ENCODE measurements at places on chromosomes 1 and 21.

DNA sequence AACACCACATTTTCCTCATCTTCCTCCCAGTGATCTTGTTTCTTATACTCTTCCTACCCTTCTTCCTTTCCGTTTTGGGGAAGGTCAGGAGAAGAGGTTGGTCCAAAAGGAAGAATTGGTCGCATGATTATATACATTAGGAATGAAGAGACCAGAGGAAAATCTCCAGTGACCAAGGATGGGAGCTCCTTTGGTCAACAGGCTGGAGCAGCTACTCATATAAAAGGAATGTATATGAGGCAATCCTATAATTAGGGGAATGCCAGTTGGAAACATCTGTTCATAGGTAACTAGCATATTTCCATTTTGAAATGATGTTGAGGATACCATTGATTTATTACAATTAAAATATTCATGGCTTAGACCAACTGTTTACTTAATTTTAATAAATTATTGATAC lies 114.5 kb downstream of the LRRC40 start:
- DNase-seq: no peak

GRCh38 chr1:225461533-225462428 lies 33.9 kb upstream of the LBR start:
- DNase-seq: no peak

DNA sequence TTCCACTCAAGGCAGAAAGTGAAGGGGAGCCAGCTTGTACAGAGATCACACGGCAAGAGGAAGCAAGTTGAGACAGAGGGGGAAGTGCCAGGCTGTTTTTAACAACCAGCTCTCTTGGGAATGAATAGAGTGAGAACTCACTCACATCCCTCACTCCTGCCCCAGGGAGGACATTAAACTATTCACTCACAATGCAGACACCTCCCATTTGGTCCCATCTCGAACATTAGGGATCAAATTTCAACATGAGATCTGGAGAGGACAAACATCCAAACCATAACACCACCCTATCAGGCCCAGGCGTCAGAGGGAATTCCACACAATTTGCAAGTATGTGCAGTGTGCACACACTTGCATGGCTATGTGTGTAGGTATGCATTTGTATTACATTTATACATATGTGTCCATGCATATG lies 62.7 kb downstream of the DMAP1 start:
- no peak for DNase-seq

DNA sequence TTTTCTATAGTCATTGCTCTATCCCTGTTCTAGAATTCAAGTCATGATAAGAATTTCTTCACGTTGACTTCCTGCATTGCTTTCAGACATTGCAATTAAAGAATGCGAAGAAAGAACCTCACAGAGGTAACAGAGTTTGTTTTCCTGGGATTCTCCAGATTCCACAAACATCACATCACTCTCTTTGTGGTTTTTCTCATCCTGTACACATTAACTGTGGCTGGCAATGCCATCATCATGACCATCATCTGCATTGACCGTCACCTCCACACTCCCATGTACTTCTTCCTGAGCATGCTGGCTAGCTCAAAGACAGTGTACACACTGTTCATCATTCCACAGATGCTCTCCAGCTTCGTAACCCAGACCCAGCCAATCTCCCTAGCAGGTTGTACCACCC lies 10.6 kb downstream of the APCS start:
- no peak for DNase-seq

DNA sequence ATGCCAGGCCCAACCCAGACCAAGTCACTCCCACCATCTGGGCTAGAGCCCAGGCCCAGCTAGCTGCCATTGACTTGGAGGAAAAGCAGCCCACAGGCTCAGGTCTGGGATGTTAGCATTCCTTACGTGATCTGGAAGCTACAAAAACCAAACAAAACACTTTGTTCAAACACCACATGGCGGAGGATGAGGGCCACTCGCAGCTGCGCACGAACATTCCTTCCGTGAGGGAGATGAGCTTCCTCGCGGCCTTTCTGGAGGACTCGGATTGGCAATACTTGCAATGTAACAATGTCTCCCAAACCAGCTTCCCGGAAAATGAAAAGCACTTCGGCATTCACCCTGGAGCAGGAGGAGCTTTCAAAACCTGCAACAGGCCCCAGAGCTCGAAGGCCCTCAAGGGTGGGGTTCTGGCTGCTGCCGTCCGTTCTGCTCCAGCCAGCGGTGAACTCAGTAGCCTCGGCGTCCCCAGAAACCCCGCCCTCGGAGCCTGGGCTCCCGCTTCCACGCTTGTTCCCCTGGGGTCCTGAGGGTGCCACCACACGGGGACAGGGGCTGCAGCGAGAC lies 40.5 kb downstream of the COL6A1 start:
- no peak for DNase-seq

GRCh38 chr1:180462102-180462501 lies 40.3 kb downstream of the ACBD6 start:
- DNase-seq: no peak
